ENCODE measurements at places on chromosomes 4 and X.

DNA sequence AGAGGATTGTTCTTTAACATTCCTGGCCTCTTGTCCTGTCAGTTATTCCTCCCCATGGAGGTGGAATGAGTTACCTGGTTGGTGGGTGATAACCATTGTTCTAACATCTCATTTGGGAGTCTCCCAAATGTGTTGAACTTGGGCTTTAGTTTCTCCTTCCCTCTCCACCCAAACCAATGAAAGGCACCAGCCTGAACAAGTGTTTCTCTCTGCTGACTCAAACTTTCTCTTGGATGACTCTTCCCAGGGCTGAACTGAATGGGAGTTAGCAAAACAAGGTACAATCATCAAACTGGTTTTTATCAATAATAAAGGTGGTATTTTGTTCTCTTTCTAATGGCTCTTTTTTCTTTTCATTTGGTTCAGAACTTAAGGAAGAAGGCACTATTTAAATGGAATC lies 2.7 kb downstream of the DYNLT3 start:
- DNase-seq = no peak

- no peak for DNase-seq
Measured at GRCh38 chr4:98822144-98822543, 106.8 kb downstream of the EIF4E start.

DNA sequence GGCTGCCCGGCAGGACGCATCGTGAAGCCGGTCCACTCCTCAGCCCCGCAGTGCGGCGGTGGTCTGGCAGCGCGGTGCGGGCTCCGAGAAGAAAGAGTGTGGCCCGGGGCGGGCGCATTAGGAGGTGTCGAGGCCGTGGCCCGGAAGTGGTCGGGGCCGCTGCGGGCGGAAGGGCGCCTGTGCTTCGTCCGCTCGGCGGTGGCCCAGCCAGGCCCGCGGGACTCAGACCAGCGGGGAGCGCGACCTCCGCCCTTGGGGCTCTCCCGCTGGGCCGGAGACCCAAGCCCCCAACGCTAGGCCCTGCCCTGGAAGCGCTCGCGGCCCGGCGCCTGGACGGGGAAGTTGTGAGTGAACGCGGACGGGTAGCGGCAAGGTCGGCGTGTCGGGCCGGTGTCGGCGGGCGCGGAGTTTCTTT lies 60.0 kb downstream of the HS3ST1 start:
- DNase-seq = no peak

GRCh38 chr4:83599183-83599582 lies 63.3 kb downstream of the GPAT3 start:
- DNase-seq = no peak

DNA sequence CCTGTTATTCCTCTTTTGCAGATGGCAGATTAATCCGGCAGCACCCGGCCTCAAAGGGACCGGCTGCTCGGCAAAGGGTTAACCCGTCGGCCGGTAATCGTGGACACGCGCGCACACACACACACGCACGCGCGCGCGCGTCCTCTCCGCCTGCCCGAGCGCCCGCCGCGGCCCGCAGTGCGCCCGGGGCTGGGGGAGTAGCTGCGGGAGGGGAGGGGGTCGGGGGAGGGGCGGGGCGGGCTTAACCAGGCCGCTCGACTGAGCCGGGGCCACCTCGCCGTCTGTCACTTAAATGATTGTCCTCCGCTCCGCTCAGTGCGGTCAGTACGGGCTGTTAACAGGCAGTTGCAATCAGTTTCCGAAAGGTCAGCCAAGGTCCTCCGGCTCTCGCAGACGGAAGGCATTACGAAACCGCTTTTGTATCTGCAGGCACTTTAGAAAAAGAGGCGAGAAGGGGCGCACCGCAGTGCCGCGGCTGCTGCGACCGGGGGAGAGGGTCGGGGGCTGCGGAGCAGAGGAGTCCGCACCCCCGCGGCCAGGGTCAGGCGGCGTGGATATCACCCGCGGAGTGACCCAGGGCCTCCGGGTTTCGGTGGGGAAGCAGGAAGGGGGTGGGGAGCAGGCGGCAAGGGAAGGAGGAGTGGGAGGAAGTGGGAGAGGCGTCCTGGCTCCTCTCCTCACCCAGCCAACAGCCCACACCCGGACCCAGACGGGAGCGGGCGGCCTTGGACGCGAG lies 57.3 kb upstream of the BCOR start:
- DNase-seq = no peak

- DNase-seq = no peak
Measured at GRCh38 chr4:99856166-99856565, 38.1 kb downstream of the LAMTOR3 start.

- no peak for DNase-seq
Measured at GRCh38 chrX:1222531-1223241, 10.2 kb upstream of the CRLF2 start.

DNA sequence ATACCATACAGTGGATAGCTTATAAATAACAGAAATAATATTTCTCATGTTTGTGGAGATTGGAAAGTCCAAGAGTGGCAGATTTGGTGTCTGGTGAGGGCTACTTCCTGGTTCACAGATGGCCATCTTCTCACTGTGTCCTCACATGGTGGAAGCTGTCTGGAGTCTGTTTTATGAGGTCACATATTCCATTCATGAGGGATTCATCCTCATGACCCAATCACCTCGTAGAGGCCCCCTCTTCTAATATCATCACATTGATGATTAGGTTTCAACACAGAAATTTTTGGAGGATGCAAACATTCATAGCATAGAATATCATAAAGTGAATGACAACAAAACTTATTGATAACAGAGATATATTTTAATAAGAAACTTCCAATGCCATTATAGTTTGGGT lies 568.0 kb downstream of the STIM2 start:
- no peak for DNase-seq

DNA sequence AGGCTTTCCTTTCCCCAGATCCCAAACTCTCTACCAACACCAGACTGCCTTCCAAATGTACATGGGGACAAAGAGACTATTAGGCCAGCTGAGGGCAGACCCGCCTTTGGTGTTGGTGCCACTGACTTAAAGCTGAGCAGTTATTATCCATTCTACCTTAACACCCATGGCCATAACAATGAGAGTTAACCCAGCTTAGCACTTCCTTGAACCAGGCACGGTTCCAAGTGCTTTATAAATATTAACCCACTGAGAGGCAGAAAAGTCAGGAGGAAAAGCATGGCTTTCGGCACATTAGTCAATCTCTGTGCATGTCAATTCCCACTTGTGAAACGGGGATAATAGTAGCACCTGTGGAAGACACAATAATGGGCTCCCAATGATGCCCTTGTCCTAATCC lies 243.1 kb upstream of the ANXA3 start:
- DNase-seq = no peak

DNA sequence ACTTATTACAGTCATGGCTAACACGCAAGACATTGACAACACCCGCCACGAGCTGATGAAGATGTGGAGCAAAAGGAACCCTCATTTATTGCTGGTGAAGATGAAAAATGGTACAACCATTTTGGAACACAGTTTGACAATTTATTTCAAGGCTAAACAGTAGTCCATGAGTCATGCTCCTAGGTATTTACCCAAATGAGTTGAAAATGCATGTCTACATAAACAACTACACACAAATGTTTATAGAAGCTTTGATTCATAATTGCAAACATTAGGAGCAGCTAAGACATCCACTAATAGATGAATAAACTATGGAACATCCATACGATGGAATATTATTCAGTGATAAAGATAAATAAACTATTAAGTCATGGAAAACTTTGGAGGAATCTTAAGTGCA lies 580.1 kb downstream of the RAPGEF2 start:
- no peak for DNase-seq

DNA sequence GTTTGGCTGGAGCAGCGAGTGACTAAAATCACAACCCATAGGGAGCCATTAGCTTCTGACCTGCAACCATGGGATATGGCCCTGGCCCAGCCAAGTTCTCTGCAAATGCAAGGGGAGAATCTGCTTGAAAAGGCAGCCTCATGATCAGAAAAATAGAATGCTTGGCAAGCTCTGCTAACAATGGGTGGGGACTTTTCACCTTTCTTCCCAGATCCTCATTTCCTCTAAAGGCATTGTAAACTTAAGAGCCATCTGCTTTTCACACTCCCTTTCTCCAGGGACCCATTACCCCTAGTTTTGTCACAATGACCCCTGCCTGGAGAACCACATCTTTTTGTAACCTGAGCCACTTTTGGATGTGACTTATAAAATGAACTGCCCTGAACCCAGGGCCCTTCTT lies 104.3 kb downstream of the PARM1 start:
- no peak for DNase-seq

- DNase-seq = no peak
Measured at GRCh38 chr4:73690051-73690738, 50.2 kb upstream of the CXCL8 start.

DNA sequence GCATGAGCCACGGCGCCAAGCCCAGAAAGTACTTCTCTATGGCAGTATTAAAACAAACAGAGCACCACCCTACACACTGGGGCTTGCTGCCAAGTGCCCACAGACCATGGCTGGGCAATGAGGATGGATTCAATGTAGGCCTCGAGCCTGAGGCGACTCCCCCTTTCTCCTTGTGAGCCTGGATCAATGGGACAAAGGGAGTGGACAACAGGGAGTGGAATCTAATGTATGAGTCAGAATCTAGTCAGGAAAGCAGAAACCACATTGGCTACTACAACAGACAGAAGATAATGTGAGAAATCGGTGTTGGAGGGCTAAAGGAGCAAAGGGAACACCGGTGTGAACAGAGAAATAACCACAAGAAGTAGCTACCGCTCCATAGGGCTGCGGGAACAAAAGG lies 37.7 kb upstream of the OCIAD2 start:
- no peak for DNase-seq

GRCh38 chr4:92952897-92953296 lies 649.1 kb downstream of the GRID2 start:
- DNase-seq = no peak

- no peak for DNase-seq
Measured at GRCh38 chr4:9758641-9759317, 22.7 kb upstream of the DRD5 start.

DNA sequence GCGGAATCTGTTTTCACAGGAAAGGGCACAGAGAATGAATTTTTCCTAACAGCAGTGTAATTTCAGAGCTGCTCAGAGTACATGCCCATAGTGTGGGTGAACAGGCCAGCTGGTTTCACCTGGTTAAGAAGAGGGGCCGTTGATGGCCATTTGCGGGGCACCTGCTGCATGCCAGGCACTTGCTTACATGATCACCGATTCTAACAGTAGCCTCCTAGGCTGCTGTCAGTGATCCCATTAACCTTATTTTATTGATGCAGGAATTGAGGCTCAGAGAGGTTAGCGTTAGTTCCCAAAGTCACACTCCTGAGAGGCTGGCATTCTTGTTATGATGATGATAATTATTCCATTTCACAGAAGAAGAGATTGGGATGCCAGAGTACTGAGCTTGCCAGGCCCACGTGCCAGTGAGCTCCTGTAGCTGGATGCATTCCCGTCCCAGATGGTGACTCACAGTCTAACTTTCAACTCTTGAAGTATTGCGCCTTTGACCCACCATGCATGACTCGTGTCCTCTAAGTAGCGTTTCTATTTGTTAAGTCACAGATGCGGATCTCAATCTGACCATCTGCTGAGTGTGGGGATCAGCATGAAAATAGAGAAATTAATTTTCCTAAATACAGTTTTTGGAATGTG lies 76.5 kb downstream of the PSAPL1 start:
- no peak for DNase-seq

- no peak for DNase-seq
Measured at GRCh38 chr4:23361453-23361852, 528.4 kb downstream of the PPARGC1A start.

GRCh38 chr4:78671903-78672815 lies 104.0 kb upstream of the BMP2K start:
- DNase-seq = no peak

- DNase-seq = no peak
Measured at GRCh38 chr4:73481358-73481757, at the start of gene AFM. Gene AFM (plus strand): TSS chr4:73481745. CDS start chr4:73481776, 31 bp downstream.

- DNase-seq = no peak
Measured at GRCh38 chr4:125266901-125267604, 47.7 kb upstream of the FAT4 start.

- DNase-seq = no peak
Measured at GRCh38 chr4:130395871-130396270, 1299.9 kb downstream of the C4orf33 start.

GRCh38 chrX:68163441-68163840 lies 269.9 kb downstream of the OPHN1 start:
- no peak for DNase-seq

DNA sequence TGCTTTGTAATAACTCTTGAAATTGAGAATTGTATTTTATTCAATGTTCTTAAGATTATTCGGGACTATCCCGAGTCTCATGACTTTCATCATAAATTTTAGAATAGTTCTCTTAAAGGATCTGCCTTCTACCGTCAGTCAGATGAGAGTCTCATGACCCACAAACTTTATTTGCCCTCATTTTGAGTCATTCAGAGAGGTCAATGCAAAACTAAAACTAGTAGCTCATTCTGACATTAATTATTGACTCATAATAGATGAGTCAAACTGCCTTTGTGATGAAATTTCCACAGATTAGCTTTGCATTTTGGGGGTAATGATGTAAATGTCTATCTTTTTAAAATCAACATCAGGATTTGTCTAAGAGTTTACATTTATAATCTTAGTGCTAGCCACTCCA lies 1527.3 kb downstream of the TECRL start:
- DNase-seq = no peak

GRCh38 chrX:16205840-16206239 lies 38.6 kb downstream of the MAGEB17 start:
- DNase-seq = no peak

DNA sequence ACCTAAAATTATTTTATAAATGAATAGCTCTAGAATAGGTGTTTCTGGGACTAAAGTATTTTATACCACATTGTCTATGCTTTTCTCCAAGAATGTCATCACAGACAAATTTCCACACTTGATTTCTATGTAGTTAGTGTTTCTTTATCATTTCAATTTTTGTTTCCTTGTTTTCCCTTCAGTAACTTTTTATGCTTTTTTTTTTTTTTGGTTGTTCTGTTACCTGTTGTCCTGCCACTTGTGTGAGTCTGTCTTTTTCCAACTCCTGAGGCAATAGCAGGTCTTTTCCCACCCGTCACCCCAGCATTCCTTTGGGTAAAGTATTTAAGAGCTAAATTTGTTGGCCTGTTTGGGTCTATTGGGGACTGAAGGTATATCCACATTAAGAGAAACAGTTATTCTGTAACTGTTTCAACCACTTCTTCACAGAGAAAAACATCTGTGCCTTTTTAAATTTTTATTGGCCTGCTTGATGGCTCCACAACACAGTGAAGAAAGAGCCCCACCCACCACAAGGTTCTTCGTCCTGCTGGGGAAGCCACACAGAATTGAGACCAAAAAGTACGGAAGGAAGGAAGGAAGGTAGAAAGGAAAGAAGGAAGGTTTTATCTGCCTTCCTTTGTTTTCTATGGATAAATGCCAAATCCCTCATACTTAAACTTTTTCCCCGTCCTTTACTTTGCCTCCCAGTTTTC lies 17.7 kb upstream of the GPC3 start:
- DNase-seq = no peak

GRCh38 chr4:17757621-17758020 lies 23.8 kb downstream of the FAM184B start:
- DNase-seq = no peak

GRCh38 chr4:139933104-139933503 lies 220.9 kb downstream of the MAML3 start:
- DNase-seq = no peak

- no peak for DNase-seq
Measured at GRCh38 chr4:114187592-114187991, 208.1 kb upstream of the ARSJ start.
